ENCODE measurements at places on chromosomes 6 and 20.

- no peak for DNase-seq
Measured at GRCh38 chr20:36051318-36052116, 83.1 kb downstream of the CNBD2 start.

DNA sequence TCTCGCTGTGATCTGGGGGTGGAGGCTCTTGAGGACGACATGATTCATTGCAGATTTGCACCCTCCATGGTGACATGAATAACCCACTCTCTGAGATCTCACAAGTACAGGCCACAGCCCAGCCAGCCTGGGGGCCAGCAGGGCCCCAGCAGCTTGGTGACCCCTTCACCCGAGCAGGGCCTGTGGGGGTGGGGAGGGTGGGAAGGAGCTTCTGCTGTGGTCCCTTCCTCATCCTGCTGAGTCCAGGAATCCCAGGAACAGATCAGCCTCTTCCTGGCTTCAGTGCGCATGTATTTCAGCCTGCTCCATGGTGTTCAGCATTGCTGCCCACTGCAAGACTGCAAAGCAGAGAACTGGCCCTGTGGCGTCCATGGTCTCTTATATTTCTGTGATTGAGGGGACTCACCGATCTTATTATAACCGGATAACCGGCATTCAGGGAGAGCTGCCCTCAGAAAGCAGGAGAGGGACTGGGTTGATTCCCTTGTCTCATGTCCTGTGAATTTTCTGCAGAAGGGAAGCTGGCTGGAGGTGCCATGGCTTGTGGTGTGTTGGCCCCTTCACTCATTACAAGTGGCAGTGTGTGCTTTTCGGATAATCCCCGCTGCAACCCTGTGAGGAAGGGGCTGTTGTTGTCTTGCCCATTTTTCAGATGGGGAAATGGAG is 118.8 kb upstream of the FRMD1 start:
- no peak for DNase-seq

DNA sequence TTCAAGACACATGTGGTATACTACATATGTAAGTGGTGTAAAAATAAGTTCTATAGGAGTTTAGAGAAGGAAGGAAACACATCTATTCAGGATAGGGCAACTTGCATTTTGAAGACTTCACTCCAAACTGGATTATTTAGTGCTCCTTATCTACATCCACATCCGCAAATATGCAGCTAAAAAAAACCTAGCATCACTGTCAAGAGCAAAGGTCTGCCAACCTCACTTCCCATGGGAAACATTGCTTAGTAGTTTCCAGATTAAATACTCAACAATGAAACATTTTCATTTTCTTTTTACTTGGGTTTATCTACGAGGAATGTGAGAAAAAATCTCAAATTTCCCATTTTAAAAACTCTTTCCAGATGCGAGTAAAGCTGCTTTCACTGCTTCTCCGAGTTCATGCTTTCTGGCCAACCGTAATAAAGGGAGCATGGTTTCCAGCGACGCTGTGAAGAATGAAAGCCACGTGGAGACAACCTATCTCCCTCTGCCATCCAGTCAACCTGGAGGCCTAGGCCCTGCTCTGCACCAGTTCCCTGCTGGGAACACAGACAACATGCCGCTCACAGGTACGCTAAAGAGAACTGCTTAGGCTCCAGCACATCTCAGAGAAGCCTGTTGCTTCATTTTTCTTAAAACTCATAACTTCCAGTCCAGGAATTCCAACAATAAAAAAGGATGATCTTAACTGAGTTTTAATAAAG is 48.2 kb downstream of the RFX6 start:
- peak; percentile 10 for DNase-seq

DNA sequence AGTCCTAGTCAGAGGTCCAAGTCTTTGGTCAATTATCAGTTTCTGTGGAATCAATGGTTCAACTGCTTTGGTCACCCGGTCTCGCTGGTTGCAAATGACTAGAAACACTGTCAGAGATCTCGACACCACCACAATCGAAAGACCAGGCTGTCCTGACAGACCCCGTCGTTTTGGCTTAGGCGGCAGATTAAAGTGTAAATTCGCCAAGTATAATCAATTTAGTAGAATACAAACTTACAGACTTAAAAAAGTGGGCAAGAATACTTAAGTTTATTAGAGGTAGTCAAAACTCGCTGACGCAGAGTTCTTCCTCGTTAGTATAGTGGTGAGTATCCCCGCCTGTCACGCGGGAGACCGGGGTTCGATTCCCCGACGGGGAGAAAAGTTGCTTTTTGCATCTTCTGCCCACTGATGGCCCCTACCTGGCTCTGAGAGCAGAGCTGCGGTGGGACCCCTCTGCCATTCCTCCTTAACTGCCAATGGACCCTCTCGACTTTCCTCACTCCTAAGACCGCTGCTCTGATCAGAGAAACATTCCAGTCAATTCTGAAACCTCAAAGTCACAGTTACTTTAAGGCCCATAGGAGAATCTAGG is 30.6 kb upstream of the ZNF184 start:
- peak; percentile 74 for DNase-seq

GRCh38 chr6:82270881-82271635 is 23.5 kb upstream of the IBTK start:
- peak; percentile 43 for DNase-seq

DNA sequence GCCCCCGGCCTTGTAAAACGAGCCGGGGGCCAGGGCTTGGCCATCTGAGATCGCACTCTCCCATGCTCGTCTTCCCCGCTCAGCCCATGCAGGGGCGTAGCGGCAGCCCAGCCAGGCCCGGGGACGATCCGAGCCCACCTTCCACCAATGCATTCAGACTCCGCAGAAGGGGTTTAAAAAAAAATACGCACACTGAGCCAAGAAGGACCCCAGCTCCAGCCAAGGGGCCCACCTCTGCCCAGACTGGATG is 320 bp downstream of the GSTA4 start:
- no peak for DNase-seq

DNA sequence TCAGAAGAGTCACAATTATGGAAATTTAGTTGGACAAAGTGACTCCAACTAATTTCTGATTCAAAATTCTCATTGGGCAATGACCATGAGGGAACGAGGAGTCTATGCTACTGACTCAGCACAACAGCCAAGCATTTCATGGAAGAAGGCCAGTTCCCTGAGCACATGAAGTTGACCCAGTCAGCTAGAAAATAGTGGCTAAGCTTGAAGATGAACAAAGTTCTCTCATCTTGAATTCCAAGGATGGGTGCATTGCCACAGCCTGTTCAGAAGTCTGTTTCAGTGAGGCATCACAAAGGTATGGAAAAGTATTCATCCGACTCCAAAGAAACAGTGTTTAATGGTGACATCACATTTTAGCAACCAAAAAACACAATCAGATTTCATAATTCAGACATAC is 676.9 kb downstream of the HACE1 start:
- DNase-seq = peak; percentile 77

- no peak for DNase-seq
Measured at GRCh38 chr6:118386975-118387374, 161.1 kb upstream of the PLN start.

DNA sequence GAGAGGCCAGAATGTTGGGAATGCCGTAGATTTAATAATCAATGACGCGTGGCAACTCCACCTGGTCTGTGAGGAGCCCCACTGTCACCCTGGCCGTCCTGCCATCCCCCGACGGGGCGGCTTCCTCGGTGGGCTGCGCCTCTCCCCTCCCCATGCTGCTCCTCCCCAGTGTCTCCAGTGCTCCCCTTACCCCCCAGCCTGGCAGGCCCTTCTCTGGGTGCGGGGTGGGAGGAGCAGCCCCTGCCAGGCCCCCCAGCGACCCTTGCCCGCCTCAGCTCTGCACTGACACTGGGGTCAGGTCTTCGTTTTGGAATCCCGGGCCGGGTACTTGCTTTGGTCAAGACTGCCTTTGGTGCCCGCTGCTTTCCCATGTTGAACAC is 82.3 kb upstream of the FRMD1 start:
- no peak for DNase-seq

DNA sequence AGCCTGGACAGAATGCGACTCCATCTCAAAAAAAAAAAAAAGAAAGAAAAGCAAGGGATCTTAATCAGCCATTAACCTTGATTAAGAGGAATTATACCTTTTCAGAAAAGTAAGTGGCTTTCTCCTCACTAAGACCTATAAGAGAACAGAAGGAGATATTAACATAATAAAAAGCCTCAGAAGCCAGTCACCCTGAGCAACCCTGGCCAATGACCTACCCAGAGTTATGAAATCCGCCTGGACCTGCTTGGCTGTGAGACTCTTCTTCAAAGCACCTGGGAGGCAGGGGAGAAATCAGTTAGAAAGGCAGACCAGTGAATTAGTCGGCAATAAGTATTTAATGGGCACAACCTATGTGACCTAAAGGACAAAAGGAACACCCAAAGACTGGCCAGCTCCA is 32.7 kb upstream of the C20orf203 start:
- no peak for DNase-seq

DNA sequence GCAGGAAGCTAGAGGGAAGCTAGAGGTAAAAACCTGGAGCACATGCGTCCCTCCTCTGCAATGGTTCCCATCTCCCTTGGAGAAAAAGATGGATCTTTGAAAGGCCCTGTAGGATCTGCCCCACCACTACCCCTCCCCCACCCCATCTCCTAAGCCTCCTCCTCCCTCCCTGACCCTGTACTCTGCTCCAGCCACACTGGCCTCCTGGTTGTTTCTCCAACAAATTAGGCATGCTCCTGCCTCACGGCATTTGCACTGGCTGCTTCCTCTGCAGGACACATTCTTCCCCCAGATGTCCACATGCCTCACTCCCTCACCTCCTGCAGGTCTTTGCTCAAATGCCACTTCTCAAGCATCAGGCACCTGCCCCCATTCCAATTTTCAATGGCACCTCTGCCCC is 45.5 kb downstream of the UBE2V1 start:
- no peak for DNase-seq

DNA sequence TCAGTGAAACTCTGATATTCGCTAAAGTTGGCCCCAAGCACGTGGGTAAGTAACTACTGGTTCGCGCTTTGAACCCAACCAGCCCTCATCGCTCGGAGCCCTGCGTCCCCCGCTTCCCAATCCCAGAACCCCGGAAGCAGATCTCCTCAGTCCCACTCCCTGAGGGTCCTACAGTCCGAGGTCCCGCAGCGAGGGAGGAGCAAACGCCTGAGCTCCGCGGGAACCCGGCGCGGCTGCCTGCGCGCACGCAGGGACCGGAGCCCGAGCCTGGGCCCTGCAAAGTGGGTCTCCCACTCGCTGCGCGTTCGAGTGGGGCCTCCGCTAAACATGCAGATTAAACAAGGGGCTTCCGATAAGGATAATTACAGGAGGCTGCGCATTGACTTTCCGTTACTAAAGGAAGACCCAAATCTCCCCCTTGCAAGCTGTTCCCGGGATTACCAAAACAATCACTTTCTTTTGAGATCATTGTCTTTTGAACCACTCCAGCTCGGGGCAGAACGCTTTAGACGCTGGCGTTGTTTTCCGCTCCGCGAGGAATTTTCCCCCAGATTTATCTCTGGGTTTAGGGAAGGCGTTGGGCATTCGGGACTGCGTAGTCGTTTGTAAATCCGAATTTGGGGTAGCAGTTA is 1.3 kb upstream of the VSX1 start:
- DNase-seq = no peak

DNA sequence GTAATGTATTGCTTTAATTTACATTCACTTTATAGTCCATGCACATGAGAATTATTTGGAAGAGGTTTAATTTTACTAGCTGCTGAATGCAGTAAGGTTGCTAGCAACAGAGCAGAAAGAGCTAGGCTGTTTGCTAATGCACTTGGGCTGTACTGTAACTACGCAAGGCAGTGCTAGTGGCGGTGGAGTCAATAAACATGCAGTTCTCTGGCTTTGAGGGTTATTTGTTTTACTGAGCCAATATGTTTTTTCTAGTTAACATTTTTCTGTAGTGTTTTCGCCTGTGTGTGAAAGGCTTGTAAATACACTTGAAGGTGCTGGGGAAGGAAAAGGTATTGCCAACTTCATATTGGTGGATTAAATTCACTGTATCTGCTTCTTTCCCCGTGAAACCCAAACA is 112.8 kb downstream of the BTBD3 start:
- DNase-seq = no peak

GRCh38 chr6:21478883-21479539 is 114.5 kb upstream of the SOX4 start:
- no peak for DNase-seq

GRCh38 chr6:128131566-128131965 is 230.7 kb upstream of the THEMIS start:
- DNase-seq = no peak

GRCh38 chr6:34390531-34391472 is 1.7 kb downstream of the NUDT3 start:
- peak; percentile 58 for DNase-seq

DNA sequence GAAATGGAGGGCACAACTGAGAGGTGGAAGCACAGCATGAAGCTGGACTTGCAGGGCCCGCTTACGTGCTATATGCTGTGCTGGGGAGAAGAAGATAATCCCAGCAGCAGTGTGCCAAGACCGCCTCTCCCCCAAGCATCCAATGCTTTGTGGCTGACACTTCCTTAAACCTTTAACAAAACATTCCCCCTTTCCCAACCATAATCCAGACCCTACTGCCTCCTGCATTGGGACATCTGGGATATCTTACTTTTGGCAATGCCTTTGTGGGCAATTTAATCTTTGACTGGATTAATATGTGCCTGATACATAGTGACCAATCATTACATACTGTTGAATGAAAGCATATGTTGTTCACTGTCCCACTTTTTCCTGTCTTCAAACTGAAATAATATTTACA is 3.1 kb upstream of the TENT5A start:
- no peak for DNase-seq

DNA sequence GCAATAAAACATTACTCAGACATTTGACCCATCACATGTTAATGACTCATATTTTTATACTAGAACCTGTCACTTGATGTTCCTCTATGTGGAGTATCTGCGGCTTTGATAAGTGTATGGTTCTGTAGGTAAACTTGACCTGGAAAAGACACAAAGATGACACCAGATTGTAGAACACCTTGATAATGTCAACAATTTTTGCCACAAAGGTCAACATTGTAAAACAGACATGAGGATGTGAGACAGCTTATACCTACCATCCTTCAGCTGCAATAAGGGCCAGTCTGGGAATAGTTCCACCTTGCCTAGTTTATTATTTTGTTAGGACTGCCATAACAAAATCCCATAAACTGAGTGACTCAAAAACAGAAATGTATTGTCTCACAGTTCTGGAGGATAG is 202.4 kb downstream of the LMBRD1 start:
- DNase-seq = no peak

All from fibroblast of skin of right biceps (primary cell).